ENCODE measurements at places on chromosomes 3 and 15. TPM values are rescaled to one million over a fixed set of nuclear protein-coding genes. Genes with fewer than 3 reads are reported as not detected.

- no peak for DNase-seq
Observed at GRCh38 chr15:71471347-71471746, 339.0 kb upstream of the NR2E3 start.

GRCh38 chr3:134163096-134163495 is 87.6 kb downstream of the RYK start:
- DNase-seq, result no peak

DNA sequence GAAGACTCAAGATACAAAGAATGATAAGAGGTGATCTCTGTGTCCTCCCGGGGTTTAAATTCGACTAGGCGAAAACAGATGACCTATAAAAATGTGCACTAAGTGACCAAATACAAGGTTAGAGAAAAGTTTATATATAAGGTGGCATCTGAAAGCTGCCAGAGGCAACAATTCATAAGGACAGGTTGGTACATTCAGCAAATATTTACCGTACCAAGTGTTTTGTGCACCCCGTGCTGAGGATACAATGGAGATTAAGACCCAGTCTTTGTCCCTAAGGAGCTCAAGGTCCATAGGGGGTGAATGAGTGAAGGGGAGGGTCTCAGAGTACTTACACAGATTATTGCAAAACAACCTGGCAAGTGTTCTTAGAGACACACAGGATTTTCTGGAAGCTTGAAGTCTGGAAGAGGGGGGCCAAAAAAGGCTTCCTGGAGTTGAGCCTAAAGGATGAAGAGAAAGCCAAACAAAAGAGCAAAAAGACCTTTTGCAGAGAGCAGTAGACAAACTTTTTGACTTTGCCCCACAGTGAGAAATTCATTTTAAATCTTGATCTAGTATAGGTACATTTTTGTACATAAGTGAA is 71.4 kb upstream of the LRIG1 start:
- no peak for DNase-seq

DNA sequence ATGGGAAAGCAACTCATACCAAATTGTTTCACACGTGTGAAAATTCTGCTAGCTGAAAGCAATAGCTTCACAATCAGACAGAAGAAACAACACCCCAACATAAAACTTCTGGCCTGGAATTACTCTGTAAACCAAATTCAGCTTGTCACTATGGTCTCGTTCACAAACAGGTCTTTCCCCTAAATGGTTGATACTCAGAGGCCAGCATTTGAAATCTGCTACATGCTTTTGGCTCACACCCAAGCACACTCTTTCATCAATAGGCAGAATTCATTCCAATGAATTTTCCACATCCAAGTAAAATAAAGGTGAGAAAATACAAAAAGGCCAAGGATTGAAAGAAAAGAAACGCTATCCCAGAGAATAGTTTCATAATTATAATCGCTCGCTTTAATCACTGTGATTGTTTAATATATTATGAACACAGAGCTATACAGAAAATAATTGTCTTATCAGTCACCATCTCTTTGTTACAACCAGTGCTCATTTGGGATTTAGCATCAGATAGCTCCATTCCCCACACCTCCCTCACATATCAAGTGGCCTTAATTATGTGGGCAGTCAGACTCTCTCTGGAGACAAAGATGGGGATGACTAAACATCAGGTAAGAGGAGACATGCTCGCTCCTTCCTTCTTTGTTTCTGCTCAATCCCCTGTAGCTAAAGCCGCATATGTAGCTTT is 503.8 kb upstream of the ARRDC4 start:
- DNase-seq, result no peak

DNA sequence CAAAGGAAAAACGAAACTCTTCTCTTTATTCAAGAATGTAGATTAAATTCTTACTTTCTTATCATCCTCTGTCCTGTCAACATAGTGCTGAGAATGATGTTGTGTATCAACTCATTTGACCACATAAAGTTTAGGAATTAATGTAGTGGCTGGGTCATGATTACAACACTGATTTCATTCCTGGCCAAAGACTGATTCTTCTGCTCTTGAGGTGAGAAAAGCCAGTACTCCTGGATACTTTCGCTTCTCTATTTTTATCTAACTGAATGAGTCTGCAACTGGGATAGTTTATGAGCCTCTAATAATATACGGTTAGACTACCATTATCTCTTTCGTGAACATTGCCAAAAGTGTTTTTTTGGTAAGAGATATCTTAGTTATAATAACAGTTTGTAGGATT is 173.0 kb downstream of the LPP start:
- no peak for DNase-seq

- no peak for DNase-seq
Observed at GRCh38 chr3:21914451-21914850, 163.4 kb upstream of the ZNF385D start.

- no peak for DNase-seq
Observed at GRCh38 chr15:29309139-29309538, 39.5 kb upstream of the NSMCE3 start.

DNA sequence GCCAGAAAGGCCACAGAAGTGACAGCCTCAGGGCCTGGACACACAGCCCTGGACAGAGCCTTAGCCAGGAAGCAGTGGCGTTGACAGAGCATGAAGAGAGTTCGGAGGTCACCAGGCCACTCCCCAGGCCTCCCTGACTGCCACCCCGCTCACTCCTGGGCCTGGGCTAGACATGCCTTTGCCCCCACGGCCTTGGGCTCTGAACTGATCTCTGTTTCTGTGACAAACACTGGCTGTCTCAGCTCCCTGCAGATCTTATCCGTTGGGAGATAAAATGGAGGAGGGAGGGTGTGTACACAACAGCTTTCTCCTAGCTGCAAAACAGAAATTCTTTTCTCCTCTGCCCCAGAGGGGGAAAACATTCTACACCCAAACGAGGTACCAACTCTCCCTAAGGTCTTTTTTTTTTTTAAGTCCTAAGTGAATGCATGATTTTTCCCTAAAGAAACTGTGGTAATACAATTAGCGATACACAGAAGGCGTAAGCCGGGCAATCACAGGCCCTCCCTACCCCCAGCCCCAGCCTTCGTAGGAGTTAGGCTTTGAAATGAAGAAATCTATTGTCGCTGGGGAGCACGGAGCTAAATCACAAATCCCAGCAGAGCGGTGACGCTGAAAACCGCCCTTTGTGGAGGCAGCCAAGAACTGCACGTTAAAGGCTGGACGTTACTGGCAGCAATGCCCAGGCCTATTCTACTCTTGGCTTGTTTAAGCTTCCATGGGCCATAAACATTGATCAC is 45.0 kb downstream of the SRGAP3 start:
- DNase-seq, result no peak

DNA sequence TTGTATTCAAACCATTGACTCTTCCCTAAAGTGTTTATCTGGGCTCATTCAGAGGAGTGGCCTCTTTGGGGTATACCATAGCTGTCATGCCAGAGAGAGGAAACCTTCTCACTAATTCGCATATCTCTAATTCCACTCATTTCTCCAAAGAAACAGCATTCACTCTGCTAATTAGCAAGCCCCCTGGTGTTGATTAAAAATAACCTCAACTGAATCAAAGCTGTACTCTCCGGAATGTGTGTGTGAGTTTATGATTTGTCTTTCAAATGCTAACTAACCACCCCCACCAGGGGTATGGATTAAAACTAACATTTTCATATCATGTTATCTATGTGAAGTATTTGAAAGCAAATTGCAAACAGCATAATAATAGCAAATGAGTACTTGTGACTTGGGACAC is 45.5 kb downstream of the PAQR5 start:
- no peak for DNase-seq

- DNase-seq, result no peak
Observed at GRCh38 chr3:8328967-8329366, 172.7 kb upstream of the LMCD1 start.

- no peak for DNase-seq
Observed at GRCh38 chr15:98924401-98925049, 83.1 kb downstream of the PGPEP1L start.

DNA sequence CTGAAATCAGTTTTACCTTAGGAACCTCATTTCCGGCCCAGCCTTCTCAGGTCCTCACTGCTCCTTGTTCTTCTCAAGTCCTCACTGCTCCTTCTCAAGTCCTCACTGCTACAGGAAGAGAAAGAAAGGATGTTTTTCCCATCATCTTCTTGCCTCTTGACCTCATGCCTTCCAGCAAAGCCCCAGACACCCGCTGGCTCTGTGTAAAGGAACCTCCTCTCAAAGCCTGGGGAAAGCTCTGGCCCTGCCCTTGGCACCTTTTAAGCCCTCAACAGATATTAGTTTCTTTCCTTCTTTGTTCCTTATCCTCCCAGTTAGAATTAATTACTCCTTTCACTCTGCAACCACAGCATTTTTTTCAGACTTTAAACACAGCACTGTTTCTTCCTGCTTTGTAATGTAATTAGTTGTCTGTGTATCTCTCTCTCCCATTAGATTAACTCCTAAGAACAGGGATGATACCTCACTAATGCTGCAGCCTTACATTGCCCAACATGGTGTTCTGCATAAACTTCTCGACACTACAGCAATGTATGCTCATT is 4.0 kb upstream of the WDR49 start:
- no peak for DNase-seq

DNA sequence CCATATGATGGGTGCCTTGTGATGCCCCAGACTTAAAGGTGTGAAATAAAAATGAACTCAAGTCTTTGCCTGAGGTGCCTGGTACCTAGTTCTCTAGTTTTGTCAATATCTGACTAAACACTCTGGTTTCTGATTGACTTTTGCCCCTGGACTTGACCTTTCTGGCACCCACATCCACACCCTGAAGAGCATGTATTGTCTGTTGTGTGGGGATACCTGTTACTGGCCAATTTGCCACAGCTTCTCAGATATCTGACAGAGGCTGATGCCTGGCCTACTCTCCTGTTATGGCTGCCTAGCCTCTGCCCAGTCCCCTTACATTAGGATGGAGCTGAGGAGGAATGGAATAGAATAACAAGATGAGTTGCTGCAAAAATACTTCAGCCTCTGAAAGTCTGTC is 3.6 kb downstream of the ZBTB38 start:
- DNase-seq, result no peak

DNA sequence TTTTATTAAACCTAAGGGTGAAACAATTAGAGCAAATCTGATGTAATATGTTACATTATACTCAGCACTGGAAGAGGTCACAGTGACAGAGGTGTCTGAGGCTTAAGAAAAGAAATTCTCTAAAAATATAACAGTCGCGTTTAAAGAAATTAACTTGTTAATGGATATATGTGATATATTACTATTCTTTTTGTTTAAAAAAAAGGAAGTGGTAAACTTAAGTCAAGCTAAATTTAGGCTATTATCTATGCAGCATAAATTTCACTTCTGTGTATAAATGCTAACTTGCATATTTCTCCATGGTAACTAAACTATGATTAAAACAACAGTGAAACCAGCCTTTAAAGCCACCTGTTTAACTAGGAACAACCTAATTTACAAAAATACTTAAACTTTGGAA is 191.3 kb downstream of the FOXP1 start:
- no peak for DNase-seq

DNA sequence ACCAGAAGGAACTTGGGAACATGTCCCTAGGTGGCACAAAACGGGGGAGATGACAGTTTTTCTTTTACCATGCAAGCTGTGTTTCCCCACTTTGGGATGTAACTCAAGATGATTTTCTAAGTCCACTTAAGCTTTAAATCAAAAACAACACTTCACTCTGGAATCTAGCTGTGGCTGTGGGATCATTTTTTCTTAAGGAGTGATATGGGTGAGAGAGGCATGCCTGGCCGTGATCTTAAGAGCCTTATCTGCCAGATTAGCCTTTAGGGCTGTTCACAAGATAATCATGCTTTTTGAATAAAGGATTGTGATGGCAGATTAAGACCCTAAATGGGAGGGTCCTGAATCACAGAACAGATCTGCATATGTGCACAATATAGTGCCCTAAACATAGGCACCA is 384.8 kb upstream of the SEMA6D start:
- DNase-seq, result no peak

- no peak for DNase-seq
Observed at GRCh38 chr15:96756146-96756545, 425.6 kb downstream of the NR2F2 start.

- no peak for DNase-seq
Observed at GRCh38 chr3:119620899-119621298, 23.2 kb downstream of the PLA1A start.

- no peak for DNase-seq
Observed at GRCh38 chr3:176275113-176275512, 922.2 kb downstream of the TBL1XR1 start.

DNA sequence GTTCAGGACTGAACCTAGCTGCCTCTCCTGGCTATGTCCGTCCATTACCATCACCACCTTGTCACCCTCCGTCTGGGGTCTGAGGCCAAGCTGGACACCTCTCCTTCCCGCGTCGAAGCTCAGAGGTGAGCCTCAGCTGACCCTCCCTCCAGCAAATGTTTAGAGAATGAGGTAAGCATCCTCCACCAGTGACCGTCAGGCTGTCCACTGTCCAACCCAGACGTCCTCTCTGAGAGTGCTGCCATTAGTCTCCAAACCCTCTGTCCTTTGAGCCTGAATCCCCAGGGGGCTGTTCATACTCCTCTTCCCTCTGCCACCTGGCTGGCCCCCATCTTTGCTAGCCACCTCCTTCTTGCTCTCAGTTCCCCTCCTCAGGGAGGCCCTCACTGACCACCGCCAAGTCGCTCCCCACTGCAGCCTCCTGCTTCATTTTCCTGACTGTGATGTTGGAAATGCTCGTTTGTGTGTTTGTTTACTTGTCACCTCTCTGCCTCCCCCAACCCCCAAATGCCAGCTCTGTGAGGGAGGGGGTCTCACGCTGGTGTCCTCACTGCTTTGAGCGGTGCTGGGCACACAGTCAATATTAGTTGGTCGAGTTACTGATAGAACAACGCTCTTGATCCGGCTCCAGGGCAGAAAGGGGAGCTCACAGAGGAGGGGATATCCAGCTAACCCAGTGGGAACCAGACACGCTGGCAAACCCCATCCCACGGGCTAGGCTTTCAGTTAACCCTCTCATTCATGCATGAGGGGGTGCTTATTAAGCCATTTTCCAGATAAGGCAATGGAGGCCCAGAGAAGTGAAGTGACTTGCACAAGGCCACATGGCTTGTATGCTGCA is 64.9 kb downstream of the IQSEC1 start:
- no peak for DNase-seq

DNA sequence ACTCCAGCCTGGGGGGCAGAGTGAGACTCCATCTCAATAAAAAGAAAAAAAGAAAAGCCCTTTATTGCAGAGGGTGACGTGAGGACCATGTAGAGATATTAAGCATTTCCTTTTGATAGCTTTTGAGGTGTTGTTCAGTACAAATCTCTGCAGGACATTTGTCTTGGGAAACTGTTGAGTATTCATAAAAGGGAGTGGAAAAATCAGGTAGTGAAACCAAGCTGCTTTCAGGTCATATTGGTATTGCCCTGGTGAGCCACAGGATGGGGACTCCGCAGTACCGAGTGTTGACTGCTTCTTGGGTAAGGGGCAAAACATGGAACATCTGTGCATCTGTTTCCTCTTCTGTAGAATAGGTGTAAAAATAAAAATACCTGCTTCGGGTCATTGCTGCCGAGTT is 9.9 kb downstream of the ITPR1 start:
- DNase-seq, result no peak

GRCh38 chr3:346186-346585 is 149.6 kb downstream of the CHL1 start:
- no peak for DNase-seq

C2CD4A gene
- total RNA-seq, result 0.18 TPM

LYZL4 gene
- total RNA-seq, result not detected

ATP11B gene
- total RNA-seq, result 45.3 TPM

MESP2 gene
- 0.33 TPM for total RNA-seq

PPP1R14D gene
- not detected for total RNA-seq

NR2E3 gene
- not detected for total RNA-seq

PLCH1 gene
- total RNA-seq, result 20.9 TPM

SHC4 gene
- 6.8 TPM for total RNA-seq

DNASE1L3 gene
- total RNA-seq, result 1.6 TPM
